ENCODE measurements at places on chromosomes 12 and 14.

- no peak for DNase-seq
Measured at GRCh38 chr12:115920395-115921183, 356.9 kb downstream of the MED13L start.

- DNase-seq, result no peak
Measured at GRCh38 chr14:24662753-24663152, 28.8 kb upstream of the GZMB start.

- no peak for DNase-seq
Measured at GRCh38 chr12:562634-563033, 100.6 kb downstream of the NINJ2 start.

- no peak for DNase-seq
Measured at GRCh38 chr12:11607313-11608081, 42.0 kb upstream of the ETV6 start.

GRCh38 chr12:81284137-81284536, 206.3 kb downstream of the ACSS3 start:
- DNase-seq, result no peak

DNA sequence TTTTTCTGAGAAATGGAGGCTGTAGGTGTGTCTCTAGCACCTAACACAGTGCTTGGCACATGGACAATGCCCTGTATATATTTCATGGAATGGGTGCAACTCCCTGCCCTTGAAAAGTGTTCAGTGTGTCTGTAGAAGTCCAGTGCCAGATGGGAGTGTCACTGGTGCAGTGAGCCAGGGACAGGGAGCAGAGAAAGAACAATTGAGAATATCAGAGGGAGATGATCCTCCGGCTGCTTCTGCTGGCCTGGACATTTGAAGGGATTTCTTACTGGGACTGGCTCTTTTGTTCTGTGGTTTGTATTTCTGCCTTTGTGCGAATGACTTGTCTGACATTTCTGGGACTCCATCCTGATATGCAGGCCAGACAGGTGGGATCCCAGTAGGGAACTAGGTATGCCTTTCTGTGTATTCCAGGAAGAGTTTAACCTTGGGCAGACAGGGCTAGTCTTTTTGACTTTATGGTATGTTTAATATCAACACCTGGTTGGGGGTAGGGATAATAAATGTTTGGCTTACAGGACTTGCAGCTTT, 328.0 kb downstream of the NRXN3 start:
- DNase-seq, result no peak

DNA sequence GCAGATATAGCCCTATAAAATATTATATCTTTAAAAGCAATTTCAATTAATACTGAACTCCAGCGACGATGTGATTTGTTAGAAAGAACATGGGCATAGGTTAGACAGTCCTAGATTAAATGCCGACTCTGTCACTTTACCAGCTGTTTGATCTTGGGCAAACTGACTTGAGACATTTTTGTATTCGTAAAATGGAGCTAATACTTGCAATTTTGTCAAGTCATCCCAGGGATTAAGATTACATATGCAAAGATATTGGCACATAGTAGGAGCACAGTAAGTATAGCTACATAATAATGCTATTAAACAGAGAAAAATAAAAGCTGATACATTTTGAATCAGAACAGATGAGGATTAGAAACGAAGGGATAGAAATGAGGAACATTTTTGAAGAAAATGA, 9.0 kb downstream of the INSM2 start:
- no peak for DNase-seq

- no peak for DNase-seq
Measured at GRCh38 chr14:31897581-31898186, 179.4 kb upstream of the ARHGAP5 start.

DNA sequence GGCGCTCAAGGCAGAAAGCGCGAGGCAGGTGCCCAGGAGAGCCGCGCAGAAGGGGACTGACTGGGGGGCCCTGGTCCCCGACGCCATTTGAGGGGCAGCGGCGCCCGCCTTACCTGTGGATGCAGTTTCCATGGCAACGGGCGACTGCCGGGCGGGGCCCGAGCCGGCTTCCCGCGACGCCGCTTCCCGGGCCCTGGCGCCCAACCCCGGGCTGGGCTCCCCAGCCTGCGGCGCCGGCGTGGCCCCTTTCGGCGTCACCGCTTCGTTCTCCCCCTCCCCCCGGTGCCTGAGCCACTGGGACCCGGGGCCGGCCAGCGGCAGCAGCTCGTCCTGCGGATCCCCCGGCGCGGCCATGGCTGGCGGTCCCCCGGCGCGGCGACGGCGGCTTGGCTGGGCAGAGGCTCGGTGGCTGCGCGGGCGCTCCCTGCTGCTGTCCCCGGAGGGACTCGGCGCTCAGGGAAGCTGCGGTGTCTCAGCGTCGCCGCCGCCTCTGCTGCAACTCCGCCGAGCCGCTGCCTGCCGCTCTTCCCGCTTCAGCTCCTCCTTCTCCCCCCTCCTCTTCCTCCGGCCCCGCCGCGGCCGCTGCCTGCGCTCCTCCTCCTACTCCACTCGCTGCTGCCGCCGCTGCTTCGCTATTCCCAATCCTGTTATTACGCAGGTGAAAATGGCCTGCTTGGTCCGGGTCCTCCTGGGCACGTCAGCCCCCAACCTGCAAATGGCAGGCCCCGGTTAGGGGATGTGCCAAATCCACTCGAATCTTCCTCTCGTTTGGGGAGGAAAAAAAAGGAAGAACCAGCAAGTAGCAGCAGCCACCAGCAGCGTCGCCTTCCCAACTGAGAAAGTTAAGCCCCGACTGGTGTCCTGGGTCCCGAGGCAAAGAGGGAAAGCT, at the start of gene RTN1:
TSS of gene RTN1 (minus strand) at position 500 of the 889 bp plus-strand sequence. CDS start at position 354, 146 bp downstream.
- no peak for DNase-seq

DNA sequence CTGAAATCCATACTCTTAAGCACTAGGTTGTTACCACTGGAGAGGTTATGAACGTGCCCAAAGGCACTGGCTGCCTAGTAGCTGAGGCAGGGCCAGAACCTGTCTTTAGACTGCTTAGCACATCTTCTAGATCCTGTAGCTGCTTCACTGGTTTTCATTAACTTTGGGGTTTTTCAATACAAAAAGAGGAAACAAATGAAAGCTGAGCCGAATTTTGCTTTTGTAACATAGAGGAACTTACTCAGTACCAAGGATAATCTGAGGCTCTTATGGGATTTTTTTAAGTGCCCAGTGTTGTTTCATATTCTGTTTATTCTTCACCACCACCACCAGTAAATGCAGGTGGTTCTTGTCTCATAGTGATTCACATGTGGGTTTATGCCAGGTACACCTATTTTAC, 396.1 kb downstream of the RAD51B start:
- DNase-seq, result no peak

GRCh38 chr12:98821232-98821631, 176.1 kb downstream of the APAF1 start:
- no peak for DNase-seq

GRCh38 chr14:33062881-33063280, 124.2 kb downstream of the NPAS3 start:
- DNase-seq, result no peak

DNA sequence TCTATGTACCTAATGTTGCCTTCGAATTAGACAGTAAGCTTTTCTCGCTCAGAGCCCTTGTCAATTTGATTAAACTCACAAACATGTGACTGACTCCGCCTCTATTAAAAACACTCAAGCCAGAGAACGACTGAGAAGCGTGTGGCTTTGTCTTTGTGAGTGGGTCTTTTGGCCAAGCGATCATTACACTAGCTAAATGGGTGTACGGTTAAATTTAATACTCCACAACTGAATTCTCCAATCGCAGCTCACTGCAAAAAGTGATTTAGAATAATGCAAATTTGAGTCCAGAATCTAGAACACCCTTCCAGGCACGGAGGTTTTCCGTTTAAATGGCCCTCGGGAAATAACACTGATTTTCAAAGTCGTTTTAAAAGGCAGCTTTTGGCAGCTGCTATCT, 253.7 kb downstream of the EFCAB11 start:
- no peak for DNase-seq

- DNase-seq, result no peak
Measured at GRCh38 chr12:89411846-89412245, 59.5 kb upstream of the DUSP6 start.
